ENCODE measurements at places on chromosomes 1 and 21.

GRCh38 chr1:20486457-20487235 is 636 bp upstream of the CAMK2N1 start:
- no peak for DNase-seq

DNA sequence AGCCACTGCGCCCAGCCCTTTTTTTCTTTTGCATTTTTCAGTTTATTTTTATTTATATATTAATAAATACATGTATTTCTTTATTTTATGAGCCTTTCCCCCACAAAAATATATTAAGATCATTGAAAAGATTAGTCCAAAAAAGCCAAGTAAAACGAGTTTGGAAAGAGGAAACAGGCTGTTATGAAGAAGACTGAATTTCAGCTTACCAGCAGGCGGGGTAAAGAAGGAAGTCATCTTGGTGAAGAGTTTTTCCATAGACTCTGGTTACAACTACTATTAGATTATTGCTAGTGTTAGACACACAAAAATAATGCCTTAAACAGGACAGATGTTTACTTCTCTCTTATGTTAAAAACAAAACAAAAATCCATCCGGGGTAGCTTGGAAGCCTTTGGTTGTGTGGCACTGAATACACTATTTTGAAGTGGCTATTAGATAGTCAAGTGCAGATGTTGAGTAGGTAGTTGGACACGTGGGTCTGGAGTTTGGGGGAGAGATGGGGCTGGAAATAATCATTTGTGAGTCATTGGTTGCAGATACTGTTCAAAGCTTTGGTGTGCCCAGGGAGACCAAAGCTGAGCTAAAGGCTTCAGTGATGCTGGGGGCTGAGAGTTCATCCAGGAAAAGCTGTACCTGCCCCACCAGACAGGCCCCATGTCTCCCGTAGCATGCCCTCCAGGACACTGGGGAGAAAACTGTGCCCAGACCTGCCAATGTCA is 8.7 kb upstream of the LRRC71 start:
- no peak for DNase-seq

DNA sequence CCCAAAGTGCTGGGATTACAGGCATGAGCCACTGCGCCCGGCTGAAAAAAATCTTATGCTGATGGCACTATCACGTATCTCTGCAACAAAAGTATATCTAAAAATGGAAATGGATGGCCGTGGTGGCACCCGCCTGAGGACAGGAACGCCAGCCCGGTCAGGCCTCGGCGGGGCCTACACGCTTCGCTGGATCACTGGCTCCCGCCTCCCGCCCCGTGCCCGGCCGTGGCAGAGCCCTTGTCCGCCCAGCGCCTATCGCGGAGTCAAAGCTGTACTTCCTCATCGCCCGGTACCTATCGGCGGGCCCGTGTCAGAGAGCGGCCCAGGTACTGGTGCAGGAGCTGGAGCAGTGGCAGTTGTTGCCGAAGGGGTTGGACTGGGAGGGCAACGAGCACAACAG is 28.8 kb upstream of the PDPN start:
- no peak for DNase-seq

- DNase-seq, result no peak
Measured at GRCh38 chr1:54564312-54565112, 16.5 kb downstream of the ACOT11 start.

GRCh38 chr1:204618148-204618760 is 67.3 kb downstream of the LRRN2 start:
- DNase-seq, result no peak

Data from activated CD4-positive, alpha-beta T cell treated with anti-CD3 and anti-CD28 coated beads for 1 hour (primary cell).